ENCODE measurements at places on chromosomes 4 and X.

DNA sequence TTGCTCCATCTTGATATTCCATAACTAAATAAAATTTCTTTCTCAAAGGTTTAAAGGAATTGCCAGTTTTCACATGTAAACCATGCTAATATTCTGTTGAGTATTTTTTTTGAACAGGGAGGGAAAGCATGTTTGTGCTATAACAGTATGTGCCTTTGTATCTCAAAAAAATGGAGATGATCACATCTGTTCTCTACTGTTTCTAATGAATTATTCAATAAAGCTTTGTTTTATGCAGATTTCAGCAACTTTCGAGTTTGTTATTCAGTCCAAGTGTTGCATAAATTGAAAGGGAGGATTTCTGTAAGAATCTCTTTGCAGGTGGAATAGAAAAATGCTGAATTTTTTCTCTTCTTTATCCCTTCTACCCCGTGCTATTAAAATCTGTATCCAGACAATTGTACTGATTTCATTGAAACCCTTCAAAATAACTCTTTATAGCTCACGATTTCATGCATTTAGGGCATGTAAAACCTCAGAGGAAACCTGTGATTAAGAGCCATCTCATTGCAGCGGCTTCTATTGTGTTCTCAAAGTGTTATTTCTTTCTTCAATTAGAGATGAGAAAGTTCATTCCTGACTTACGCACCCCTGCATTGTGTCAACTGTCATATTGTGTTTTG is 42.1 kb downstream of the NEIL3 start:
- no peak for DNase-seq

DNA sequence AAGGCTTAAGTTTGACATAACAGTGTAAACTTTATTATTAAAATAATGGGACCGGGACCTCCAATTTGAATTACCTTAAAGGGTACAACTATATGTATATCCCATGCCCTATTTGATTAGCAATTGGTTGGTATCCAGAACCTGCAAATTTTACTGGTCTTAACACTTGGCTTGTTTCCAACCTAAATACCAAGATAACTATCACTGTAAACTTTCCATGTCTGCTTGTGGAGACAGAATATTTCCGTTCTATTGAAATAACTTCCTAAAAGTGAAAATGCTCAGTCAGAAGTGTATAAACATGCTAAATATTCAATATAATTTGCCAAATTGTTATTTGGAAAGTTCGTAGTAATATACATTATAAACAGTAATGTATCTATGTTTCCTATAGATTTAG is 154.0 kb downstream of the TMEM47 start:
- no peak for DNase-seq

- DNase-seq: no peak
These were observed 61.1 kb upstream of the C1QTNF7 start for GRCh38 chr4:15366721-15367120.

DNA sequence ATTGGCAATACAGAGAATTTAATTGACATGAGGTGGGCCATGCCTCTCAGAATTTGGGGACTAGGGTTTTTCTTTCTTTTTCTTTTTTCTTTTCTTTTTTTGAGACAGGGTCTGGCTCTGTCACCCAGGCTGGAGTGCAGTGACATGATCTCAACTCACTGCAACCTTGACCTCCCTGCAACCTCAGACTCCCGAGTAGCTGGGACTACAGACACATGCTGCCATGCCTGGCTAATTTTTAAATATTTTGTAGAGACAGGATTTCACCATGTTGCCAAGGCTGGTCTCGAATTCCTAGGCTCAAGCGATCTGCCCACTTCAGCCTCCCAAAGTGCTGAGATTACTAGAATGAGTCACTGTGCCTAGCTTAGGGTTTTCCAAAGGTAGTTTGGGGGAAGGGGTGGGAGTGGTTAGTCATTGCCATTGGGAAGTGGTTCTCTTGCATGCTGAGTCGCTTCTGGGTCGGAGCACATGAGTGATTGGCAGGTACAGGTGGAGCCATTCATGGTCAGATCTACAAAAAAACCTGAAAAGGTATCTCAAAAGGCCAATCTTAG is 54.5 kb downstream of the MID2 start:
- DNase-seq: no peak

DNA sequence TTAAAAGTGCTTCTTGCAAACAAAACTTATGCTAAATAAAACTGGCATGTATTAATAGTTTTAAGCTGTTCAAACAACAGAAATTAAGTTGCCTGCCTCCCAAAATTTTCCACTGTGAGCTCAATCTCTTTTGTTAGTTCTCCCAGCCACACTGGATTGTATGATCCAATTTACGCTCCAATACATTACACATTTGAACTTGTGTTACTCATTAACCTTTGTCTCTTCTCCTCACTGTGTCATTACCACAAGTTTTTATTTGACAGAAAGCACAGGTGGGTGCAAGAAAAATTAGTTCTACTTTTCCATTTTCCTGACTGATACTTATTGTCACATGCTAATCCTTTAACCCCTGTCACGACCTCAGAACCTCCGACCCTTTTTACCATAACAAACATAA is 55.5 kb downstream of the SHISA3 start:
- no peak for DNase-seq

DNA sequence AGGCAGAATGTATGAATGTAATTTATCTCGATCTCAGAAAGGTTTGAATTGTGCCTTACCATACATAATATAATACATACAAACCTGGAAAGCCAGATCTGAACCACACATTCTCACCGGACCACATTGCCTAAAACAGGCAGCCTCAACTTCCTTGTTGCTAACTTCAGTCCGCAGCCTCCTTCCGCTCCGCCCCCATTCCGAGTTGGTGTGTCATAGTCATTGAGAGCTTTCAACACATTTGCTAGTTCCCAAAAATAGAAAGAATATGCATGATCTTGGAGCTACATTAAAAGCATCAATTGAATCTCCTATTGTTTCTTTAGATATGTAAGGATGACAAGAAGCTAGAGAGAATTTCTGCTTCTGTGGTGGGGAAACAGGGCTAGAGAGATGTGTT is 127.2 kb downstream of the ARHGEF9 start:
- no peak for DNase-seq

DNA sequence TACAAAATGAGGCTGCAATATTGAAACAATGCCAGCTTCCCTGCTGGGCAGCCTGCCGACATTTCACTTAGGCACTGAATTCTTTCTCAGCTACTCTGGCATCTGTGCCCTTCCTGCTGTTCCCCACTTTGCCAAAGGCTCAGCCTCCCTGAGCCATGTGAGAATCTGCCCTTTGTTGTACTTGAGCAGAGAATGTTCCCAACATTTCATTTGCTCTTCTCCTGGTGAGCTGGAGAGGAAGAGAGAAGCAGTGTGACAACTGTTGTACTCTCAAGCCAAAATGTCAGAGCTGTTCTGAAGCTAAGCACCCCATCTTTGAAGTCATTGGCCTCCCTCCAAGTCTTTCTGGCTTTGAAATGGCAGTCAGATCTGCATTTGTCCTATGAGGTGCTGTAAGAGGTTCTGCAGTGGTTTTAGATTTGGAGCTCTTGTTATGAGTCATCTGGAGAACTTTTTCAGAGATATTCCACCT is 32.5 kb downstream of the LANCL3 start:
- DNase-seq: no peak

DNA sequence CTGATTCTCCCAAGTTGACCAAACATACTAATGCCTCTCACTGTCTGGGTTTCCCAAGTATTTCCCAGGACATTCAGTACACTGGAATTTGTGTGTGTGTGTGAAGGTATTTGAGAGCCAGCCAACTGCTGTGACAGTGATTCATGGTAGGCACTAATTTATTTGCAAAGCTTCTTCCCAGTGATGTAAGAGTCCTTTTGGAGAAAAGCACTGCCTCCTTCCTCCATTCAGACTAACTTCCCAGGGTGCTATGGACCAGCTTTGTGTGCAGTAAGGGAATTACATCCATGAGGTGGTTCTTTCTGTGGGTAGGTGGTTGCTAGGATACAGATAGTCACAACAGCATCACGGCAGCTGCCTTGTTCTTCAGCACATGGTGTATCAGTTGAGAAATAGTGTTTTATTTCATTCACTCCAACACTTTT is 8.7 kb downstream of the EGF start:
- no peak for DNase-seq

- DNase-seq: peak; percentile 45
These were observed 45.6 kb downstream of the SMARCA5 start for GRCh38 chr4:143558823-143559756.

GRCh38 chr4:41538017-41538733 is at the start of gene LIMCH1:
Gene LIMCH1, plus strand, starts transcription at chr4:41538157. Its CDS starts 67,839 bp downstream, at chr4:41605996.
- DNase-seq: no peak

- DNase-seq: no peak
These were observed 5.4 kb downstream of the STBD1 start for GRCh38 chr4:76311896-76312331.

DNA sequence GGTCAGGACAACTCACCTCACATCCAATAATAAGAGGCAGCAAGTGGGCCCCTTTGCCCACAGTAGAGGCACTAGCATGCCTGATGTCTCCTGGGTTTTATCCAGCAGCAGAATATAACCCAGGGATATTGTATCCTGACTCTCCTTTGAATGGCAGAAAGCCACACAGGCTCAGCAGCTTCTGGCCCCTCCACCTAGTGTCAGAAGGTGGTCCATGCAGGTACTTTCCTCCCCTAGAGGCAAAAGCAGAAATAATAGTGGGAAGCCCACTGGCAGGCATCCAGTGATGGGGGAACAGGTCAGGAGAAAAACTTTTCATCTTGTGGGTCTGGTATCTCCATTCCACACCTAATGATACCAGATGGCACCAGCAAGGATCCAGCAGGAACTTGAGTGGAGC is 75.5 kb upstream of the IRS4 start:
- DNase-seq: no peak

DNA sequence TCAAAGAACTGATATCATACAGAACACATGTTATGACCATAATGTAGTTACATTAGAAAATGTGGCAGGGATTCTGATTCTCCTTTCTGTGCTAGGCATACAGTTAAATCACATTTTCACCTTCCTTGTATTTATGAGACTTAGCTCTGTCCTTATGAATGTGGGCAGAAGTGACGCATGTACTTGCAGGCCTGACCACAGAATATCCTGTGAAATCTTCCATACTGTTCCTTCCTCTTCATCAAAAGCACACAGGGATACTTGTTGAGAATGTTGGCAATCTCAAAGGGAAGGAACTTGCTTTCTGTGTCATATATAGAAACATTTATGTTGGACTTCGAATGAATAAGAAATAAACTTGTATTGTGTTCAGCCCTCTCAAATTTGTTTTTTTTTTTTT is 17.2 kb upstream of the MYOZ2 start:
- no peak for DNase-seq

DNA sequence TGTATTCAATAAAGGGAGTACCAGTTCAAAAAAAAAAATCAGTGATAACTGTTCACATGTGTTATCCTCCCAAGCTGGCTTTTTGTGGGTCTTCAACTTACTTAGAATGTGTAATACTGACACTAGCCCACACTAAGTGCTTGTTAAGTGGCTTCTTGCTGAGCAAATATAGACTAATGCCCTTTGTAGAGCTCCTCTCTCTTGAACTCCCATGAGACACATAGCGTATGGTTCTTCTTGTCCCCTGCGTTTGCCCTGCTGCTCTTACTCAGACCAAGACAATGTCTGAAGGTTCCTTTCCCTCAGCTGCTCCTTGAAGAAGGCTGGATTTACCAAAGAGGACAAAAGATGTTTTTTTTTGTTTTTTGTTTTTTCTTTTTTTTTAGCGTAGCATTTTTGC is 110.9 kb downstream of the FRAS1 start:
- DNase-seq: no peak

Measured in effector memory CD8-positive, alpha-beta T cell (primary cell).